ENCODE measurements at places on chromosomes 3 and 15.

GRCh38 chr15:74624020-74624602, 8.5 kb downstream of the CLK3 start:
- DNase-seq, result no peak

GRCh38 chr3:170598091-170598502, 12.2 kb upstream of the SLC7A14 start:
- DNase-seq, result no peak

- DNase-seq, result no peak
Measured at GRCh38 chr3:61627768-61628185, 66.4 kb downstream of the PTPRG start.

- DNase-seq, result no peak
Measured at GRCh38 chr3:69178838-69179739, 56.7 kb upstream of the LMOD3 start.

DNA sequence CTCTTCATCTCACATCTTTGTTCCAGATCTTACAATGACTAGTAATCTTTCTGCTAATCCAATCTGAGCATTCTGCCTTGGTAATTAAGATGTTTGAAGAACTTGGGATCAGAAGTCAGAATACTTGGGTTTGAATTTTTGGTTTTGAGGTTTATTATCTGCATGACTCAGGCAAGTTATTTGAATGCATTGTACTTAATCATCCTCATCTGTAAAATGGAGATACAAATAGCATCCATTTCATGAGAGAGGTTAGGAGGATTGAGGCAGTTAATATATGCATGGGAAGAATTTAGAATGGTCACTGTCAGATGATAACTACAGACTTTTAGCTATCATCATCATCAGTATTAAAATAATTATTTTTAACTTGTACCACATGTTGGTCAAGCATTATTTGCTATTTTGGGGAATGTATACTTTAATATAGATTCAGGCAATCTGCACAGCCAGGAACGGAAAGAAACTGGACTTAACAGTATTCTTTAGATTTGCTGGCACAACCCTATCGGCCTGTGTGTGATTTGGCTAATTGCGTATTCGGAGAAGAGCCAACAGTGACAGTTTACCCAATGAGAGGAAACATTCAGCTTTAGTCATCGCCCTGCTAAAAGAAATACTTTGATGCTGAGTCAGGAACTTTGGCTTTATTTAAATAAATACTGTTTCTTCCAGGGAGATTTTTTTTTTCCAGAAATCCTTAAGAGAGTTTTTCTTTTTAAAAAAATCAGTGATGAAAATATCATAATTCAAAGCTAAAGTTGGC, 600.0 kb downstream of the ROBO1 start:
- DNase-seq, result no peak

GRCh38 chr15:80630981-80631380, 64.1 kb upstream of the ABHD17C start:
- DNase-seq, result no peak

GRCh38 chr15:37099319-37100108, 835 bp downstream of the MEIS2 start:
- DNase-seq, result no peak

DNA sequence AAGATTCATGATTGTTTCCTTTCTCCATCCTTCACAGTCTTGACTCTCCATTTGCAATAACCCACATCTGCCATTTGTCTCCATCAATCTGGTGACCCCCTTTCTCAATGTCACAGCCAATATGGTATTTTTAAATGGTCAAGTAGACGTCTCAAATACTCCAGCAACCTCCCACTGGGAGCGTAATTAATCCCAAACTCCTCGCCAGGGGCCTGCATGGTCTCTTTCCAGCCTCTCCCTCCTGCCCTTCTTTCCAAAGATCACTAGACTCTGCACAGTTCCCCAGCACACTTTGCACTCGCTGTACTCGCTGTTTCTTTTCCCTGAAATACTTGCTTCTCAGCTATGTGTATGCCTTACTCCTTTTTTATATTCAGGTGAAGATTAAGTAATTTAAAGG, 115.3 kb downstream of the PLCH1 start:
- no peak for DNase-seq

DNA sequence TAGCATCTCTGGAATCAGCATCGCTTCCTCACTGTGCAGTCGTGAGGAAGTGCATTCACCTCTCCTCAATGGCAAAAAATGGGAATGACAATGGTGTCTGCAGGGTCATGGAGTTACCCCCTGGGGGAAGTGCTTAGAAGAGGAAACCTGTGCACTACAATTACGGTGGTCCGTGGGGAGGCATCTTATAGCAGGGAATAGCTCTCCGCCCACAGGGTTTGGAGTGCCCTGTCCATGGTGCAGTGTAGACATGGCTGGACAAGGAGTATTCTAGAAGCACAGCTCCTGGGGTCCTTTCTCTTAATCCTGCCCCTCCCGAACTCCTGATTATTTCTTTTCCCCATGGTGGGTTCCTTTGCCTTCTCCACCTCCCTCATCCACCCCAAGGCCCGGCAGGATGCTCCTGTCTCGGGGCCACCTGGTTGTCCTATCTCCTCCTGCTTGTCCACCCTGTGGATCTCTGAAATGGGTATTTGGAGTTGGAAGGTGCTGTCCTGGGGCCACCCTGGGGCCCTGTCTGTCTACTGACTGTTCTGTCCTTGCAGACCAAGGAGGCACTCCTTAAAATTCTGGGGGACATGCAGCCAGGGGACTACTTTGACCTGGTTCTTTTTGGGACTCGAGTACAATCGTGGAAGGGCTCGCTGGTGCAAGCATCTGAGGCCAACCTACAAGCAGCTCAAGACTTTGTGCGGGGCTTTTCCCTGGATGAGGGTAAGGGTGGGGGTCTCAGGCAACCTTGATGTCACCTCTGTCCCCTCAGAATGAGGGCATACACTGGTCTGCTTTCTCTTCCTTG, 5.2 kb downstream of the ITIH1 start:
- no peak for DNase-seq

DNA sequence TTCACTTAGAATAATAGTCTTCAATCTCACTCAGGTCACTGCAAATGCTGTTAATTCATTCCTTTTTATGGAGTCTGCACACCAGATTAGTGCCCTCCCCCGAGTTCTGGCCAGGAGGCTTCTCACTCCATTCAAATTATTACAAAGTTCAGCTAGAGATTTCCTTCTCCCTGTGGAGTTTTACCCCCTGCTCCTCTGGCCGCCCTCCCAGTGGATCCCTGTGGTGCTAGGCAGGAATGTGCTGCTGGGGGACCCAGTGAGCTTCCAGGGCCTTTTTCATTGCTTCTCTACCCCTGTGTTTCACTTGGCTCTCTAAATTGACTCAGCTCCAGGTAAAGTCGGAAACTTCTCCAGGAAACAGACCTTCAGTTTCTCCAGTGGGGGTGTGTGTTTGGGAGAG, 42.7 kb upstream of the CD200R1L start:
- no peak for DNase-seq

GRCh38 chr3:89314454-89315098, 207.2 kb downstream of the EPHA3 start:
- no peak for DNase-seq

DNA sequence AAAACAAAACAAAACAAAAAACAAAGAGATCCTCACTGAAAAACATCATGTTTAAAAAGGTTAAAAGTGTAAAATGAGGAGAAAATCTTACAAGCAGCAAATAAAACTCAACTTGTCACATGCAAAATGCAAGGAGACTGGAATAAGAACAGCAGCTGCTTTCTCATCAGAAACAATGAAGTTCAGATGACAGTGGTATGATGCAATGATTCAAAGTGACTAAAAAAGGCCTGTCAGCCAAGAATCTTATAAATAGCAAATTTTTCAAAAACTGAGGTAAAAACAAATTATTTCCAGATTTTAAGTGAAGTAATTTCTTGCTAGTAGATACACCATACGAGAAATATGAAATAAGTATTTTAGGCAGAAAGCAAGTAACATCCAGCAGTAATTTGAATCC, 68.6 kb upstream of the EPHA3 start:
- DNase-seq, result no peak

- no peak for DNase-seq
Measured at GRCh38 chr15:31526916-31527690, 200.5 kb downstream of the KLF13 start.

DNA sequence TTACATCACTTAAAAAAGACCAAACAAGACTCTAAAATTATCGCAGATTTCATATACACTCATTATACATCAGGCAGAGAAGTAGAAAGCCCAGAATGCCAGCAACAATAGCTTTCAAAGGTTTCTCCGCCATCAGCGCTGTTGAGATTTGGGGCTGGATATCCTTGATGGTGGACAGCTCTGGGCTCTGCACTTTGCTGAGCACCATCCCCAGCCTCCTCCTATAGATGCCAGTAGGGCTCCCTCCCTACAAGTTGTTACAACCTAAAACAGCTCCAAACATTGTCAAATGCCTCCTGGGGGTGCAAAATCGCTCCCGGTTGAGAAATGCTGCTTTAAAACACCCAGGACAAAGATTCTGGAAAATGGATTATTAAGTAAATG, 73.5 kb downstream of the ATP10A start:
- DNase-seq, result no peak

DNA sequence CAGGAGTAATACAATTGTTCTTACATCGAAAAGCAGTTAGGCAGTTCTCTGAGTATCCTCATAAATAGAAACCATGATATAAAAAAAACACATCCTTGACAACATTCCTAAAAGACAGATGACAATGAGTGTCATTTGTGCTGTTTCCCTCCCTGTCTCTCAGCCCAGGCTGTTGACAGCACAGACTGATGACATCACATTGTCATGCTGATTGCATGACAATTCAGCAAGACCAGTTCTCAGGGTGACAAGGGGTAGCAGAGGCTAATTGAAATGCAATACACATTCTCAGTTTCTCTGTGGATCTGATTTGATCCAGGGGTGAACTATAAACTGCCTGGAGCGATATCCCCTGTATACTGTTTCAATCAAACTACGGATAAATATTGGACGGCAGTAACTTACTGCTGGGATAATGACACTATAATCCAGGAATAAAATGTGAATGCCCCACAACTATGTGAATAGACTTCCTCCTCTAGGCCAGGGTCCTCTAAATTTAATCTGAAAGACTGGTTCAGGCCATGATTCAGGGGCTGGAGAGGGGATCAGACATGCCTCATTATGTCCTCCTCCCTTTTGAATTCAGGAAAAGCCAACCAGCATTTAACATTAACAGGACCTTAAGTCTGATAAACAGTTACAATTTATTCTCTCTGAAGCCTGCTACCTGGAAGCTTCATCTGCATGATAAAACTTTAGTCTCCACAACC, 16.7 kb upstream of the EIF1B start:
- no peak for DNase-seq

Measured in GM13976 (cell line).